SJCRH30 (cell line): ENCODE measurements at places on chromosomes 4 and X. TPM values are rescaled to one million over a fixed set of nuclear protein-coding genes. Genes with fewer than 3 reads are reported as not detected.

Gene UGT8
- 26.3 and 27.6 TPM in 2 replicates for total RNA-seq

Gene RXFP1
- 0.08 TPM in 1 of 2 replicates, not detected in the other for total RNA-seq

Gene GLRA2
- not detected in 2 replicates for total RNA-seq

Gene SLC9B1
- total RNA-seq: 0.22 and 0.91 TPM in 2 replicates

Gene SCML2
- total RNA-seq: 27.9 and 30.2 TPM in 2 replicates

Gene ZFX
- 22.6 and 27.5 TPM in 2 replicates for total RNA-seq

Gene RAB9B
- total RNA-seq: 0.69 and 0.99 TPM in 2 replicates

Gene VCX2
- total RNA-seq: not detected in 2 replicates

Gene FAM236B
- total RNA-seq: not detected in 2 replicates

Gene STARD8
- total RNA-seq: 9.2 and 9.7 TPM in 2 replicates

Gene RASL11B
- 21.2 and 26.6 TPM in 2 replicates for total RNA-seq

Gene ZCCHC12
- 0.30 and 0.34 TPM in 2 replicates for total RNA-seq

Gene BGN
- 0.15 and 0.16 TPM in 2 replicates for total RNA-seq

Gene COL25A1
- total RNA-seq: 12.1 and 13.2 TPM in 2 replicates

Gene GPRIN3
- total RNA-seq: 0.08 and 0.12 TPM in 2 replicates

Gene FDCSP
- not detected in 2 replicates for total RNA-seq

Gene HAND2
- total RNA-seq: 2.3 and 3.4 TPM in 2 replicates
